ENCODE measurements at places on chromosomes 5 and 9.

GRCh38 chr5:67657055-67657454, 460.5 kb upstream of the CD180 start:
- DNase-seq, result no peak

DNA sequence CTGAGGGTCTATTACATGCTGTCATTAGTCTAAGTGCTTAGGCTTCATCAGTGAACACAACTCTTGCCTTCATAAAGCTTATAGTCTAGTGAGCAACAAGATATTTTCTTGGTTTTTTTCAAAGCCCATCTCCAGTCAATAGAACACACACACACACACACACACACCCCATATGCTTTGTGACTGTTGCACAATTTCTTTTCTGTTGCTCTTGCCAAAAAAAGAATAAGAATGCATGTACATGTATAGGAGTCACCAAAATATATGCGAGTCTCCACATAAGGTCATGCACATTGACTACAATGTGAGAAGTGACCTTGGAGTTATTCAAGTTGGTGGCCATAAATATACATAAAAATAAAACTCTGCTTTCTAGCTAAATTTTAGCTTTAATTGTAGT, 351.5 kb upstream of the TLE4 start:
- no peak for DNase-seq

DNA sequence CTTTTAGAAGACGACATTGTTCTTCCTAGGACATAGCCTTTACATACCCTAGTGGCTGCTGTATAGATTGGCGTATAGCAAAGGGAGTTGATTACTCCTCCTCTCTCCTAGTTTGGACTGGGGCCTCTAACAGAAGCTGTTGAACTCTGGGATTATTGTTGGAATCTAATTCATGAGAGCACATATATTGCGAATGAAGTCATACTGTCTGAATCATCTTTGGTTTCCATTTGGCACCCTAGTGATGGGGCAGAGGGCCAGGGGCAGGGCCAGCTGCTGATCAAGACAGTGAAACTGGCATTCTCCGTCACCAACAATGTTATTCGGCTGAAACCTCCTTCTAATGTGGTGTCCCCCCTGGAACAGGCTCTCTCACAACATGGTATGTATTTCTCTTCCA, 40.3 kb downstream of the NUP188 start:
- no peak for DNase-seq

- DNase-seq, result no peak
Measured at GRCh38 chr5:9363026-9363425, 182.8 kb downstream of the SEMA5A start.

GRCh38 chr5:89300426-89300970, 417.5 kb upstream of the MEF2C start:
- no peak for DNase-seq
